ENCODE measurements at places on chromosomes 1 and 21. TPM values are rescaled to one million over a fixed set of nuclear protein-coding genes. Genes with fewer than 3 reads are reported as not detected.

DNA sequence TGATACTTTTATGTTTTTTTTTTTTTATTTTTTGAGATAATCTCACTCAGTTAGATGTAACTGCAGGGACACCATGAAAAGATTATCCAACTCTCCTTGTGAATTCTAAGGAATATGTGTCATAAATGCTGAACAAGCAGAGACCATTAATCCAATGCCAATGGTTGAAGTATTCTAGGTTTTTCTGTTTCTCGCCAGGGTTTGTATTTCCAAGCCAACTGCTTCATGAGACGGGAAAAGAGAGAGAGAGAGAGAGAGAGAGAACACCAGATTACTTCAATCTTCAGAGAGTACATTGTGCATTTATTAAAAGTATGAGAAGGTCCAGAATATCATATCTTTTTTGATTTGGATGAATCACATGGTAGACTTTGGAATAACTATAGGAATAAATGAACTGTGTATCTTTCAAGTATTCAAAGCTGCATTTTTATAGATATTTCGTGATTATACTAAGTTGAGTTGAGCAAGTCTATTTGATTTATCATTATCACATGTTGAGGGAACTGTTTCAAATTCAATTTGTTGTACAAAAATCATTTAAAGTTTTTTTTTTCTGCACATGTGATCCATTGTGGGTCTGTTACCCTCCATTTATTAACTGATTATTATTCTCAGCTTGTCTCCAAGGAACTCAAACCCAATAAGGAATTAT lies 108.4 kb downstream of the PLA2G4A start:
- no peak for DNase-seq

- no peak for DNase-seq
Observed at GRCh38 chr21:44914176-44914874, 6.4 kb downstream of the ITGB2 start.

GRCh38 chr1:16231331-16232315 lies 5.4 kb downstream of the CPLANE2 start:
- peak; percentile 61 for DNase-seq

DNA sequence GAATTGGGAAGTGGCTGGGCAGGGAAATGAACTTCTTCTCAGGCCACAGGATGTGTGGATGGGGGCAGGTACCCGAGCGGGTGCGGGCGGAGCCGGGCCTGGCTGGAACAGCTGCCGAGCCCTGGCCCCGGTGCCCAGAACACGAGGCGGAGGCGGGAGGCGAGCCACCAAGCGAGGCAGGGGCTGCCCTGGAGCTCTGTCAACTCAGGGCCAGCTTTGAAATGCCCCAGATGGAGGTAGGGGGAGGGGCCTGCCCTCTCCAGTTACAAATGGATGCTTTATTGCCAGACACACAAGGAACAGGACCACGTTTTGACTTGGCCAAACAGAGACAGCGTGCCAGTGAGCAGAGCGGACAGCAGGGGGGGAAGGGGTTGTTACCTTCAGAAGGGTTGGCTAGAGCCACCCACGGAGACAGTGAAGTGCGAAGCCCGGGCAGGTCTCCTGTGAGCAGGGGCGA lies 240.4 kb downstream of the SDCCAG8 start:
- DNase-seq: no peak

- DNase-seq: no peak
Observed at GRCh38 chr1:30616759-30617158, 106.6 kb downstream of the MATN1 start.

- DNase-seq: no peak
Observed at GRCh38 chr1:241767737-241768136, 80.3 kb upstream of the EXO1 start.

DNA sequence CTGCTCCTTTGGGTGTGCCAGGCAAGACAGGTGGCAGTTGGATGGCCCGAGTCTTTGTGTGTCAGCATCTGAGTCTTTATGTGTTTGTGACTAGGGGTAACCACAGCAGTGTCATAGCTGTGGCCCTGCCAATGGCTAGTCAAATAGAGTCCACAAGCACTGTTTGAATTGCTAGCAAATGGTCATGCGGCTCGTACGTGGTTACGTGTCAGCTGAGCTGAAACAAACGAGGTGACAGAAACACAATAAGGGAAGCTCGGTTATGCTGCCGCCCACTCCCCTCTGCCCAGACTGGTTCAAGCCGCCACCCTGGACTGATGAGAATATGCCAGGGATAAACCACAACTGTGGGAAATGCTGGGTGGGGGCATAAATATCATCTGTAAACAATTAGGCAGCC lies 174.3 kb upstream of the LMO4 start:
- DNase-seq: peak; percentile 37

GRCh38 chr1:159756397-159756796 lies 24.4 kb upstream of the DUSP23 start:
- no peak for DNase-seq

DNA sequence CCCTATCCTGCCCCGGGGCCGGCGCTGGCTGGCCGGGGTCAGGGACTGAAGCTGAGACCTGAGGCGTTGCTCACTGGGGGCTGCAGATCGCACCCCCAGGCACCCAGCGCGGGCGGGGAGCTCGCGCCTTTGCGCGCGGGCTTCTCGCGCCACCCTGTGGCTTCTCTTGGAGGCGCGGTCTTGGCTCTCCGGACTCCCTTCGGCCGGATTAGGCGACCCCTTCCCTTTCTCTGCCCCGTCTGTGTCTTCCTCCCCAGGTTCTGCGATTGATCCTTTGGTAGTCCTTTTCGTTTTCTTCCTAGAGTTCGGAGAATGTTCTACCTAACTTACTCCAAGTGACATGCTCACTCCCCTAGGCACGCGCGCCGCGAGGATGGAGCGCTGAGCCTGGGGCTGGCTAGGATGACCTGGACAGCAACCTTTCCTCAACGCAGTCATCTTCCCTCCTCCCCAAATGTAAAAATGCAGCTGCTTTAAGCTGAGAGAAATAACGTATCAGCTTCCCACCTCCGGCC lies 495 bp upstream of the NTRK1 start:
- DNase-seq: peak; percentile 70

DNA sequence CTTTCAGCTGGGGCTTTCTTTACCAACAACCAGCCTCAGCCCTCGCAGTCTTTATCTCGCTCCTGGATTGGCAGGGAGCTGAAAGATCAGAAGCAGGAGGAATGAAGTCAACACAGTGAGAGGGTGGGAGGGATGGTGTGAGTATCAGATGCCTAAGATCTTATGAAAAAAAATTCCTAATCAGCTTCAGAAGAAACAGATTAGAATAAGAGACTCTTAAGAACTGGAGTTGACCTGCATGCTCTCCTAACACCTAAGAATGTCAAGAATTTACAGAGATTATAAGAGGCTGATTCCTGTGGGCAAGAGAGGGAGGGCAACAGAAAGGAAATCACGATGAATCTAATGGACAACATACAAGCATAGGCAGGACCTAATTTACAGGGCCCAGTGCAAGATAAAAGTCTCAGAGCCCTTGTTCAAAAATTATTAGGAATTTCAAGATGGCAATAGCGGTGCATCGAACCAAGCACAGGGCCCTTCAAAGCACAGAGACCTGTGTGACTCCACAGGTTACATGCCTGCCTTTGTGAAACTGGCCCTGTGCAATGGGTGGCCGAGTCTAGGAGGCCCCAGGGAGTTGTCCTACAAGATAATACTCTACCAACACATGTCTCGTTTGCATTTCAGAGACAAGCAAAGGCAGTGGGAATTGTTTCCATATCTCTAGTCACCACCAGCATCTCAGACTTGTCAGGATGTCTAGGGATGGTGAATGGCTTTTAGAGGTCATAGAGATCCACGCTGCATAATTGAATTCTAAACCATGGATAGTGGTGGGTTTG lies 65.3 kb upstream of the PPP2R5A start:
- DNase-seq: peak; percentile 16

DNA sequence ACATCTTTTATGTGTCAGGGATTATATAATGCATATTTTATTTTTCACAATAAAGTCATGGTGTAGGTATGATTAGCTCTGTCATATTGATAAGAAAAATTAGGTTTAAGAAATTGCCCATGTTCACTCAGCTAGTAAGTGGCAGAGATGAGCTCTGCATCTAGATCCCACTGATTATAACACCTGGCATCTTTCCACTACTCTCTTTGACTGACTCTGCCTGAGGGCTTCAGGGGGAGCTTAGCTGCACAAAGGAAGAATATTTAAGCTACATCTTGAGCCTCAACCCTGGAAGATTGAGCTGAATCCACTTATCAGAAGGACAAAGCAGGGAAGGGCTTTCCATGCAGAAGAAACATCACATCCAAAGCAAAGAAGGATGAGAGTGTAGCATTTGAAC lies 190.4 kb downstream of the MIS18A start:
- DNase-seq: no peak

DNA sequence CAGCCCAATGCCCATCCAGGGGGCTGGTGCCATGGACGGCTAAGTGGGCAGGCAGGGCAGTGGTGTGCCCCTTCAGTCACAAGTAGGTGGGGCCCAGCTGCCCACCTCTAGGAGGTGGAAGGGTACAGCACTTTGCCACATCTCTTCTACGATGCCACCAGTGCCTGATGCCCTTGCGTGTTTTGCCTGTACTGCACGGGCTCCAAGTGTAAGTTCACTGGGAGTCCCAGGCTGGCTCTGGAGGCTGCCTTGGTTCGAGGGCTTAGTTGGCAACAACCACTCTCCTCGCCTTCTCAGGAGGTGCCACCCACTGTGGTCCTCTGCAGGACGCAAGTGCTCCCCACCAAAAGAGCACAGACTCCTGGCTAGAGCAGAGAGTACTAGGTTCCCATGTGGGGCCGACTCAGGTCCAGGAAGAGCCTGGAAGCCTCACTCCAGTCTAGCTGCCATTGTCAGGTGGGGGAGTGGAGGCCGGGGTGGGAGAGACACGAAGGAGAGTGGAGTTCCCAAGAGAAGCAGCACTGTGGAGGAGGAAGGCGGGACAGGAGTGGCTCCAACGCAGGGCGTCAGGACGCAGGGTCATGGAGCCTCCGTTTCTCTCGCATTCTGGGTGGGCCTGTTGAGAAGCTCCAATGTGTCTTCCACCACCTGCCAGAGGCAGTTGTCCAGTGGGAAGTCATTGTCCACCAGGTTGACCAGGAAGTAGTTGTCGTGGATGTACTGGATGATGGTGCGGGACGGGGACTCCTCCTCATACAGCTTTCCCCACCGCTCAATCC lies 15.5 kb downstream of the MTHFR start:
- DNase-seq: no peak

DNA sequence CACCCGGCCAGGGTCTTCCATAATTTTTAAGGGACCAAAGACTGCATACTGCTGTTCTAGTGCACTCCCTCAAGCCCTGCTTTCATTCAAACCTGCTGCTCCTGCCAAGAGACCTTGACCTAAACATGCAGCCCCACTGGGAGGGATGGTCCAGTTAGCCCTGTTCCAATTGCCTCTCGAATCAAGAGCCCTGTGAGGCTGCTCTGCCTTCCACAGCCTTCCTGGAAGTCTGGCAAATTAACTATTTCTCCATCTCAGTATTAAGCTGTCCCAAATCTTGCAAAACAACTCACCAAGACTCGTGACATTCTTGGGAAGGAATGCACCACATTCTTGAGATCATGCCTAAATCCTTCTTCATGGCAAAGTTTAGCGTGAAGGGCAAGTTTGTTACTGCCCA lies 231.3 kb downstream of the C1orf94 start:
- no peak for DNase-seq

- DNase-seq: peak; percentile 59
Observed at GRCh38 chr1:6488602-6489382, 2.7 kb downstream of the PLEKHG5 start.

GRCh38 chr1:183551924-183552323 lies 38.3 kb downstream of the NCF2 start:
- no peak for DNase-seq

DNA sequence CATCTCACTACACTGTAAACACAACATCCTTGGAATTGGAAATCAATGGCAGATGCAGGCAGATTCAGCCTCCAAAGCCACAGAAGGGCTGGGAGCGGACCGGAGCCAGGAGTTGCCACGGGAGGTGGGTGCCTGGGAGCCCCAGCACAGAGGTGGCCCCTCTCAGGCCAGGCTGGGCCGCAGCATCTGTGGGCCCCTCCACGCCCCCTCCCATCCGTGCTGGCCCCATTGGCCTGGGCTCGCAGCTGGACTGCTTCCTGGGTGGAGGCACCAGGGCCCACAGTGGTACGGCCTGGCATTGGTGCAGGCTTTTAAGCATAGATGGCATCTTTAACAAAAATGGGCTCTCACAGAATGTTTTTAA lies 64.2 kb downstream of the SLX9 start:
- DNase-seq: no peak

DNA sequence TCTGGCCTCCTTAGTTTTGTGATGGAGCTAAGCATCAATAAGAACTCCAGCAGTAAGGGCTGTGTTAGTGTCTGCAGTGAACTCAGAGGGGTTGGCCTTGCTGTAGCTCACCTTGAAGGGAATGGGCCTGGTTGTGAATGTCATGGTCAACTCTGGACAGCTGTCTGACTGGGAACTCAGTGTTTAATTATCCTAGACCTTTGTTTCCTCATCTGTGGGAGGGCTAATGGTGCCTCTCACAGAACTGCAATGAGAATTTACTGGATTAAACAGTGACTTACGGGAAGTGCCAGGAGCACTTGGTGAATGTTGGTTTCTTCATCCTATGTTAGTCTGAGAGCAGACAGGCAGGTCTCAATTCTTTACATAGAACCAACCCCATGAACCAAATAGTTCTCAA lies 23.7 kb downstream of the HMGCS2 start:
- no peak for DNase-seq

- DNase-seq: no peak
Observed at GRCh38 chr1:58391056-58391455, 155.5 kb downstream of the OMA1 start.

DNA sequence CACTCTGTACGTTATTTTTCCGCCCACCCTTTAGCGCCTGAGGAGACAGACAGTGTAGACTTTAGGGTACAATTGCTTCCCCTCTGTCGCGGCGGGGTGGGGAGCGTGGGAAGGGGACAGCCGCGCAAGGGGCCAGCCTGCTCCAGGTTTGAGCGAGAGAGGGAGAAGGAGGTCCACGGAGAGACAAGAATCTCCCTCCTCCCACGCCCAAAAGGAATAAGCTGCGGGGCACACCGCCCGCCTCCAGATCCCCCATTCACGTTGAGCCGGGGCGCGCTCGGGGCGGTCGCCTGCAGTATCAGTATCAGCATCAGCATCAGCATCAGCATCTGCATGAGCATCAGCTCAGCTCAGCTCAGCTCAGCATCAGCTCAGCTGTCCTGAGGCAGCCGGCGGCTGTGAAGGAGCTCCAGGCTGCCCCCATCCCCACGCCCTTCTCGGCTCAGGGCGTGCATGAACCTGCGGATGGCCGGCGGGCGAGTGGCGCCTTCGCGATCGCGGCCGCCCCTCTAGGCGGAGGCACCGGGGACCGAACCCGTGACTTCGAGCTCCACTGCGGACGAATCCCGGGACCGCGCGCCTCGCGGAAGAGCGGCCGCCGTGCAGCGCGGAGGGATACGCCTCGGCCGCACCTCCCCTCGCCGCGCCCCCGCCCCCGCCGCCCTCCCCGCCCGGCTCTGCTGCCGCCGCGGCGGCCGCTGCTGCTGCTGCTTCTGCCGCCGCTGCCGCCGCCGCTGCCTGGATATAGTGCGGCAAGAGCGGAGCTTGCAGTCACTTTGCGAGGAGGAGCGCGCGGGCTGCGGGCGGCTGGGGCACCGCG lies at the start of gene NCAM2:
NCAM2 (plus strand) TSS at position 774 of the 820 bp plus-strand sequence.
- DNase-seq: peak; percentile 73

Gene TSNAX
- total RNA-seq: 36.5 TPM

Gene SLC44A3
- 0.80 TPM for total RNA-seq

Gene CA6
- not detected for total RNA-seq

Gene SYT11
- 7.4 TPM for total RNA-seq
